C1 segment of cervical spinal cord (tissue), 14 donors: ENCODE measurements at places on chromosomes 12 and 14.

DNA sequence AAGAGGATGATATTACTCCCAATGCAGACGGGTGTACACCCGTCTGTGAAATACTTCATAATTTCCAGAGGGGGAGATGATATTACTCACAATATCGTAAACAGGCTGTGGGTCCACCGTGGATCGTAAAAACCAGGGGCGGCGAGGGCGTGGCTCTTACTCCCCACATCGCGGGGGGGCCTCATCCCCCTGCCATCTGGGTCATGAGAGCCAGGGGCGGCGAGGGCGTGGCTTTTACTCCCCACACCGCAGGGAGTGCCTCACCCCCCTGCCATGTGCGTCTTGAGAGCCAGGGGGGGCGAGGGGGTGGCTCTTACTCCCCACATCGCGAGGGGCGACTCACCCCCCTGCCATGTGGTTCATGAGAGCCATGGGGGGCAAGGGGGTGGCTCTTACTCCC is 86.2 kb upstream of the GNG2 start:
- no peak for DNase-seq

DNA sequence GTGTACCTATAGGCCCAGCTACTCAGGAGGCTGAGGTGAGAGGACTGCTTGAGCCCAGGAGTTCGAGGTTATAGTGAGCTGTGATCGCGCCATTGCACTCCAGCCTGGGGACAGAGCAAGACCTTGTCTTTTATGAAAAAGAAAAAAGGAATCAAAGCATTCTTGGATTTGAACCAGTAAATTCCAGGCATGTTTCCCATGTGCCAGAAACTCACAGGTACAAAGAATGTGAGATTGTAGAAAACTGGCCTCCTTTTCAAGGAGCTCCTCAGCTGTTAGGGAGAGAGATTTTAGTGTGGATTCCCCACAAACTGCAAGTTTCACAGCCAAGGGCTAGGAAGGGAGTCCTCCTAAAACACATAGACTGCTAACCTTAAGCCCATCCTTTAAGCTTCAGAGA is 95.0 kb downstream of the FOXN4 start:
- no peak for DNase-seq

DNA sequence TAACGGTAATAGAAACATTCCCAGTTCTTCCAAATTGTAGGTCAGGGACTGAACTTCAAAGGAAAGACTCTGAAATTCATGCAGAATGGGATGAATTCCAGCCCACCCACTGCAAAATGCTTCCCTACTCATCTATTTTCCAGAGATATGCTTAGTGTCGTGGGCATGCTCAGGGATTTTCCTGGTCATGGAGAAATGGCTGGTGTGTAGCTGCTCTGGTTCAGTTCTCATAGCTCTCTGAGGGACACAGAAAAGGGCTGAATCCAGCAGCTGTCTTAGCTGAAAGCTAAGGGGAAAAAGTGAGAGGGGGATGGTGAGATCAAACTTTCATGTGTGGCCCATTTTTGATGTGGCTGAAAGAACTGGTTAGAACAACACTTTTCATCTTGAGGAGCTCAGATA is 72.9 kb upstream of the KRAS start:
- DNase-seq, result no peak

- DNase-seq, result no peak
Observed at GRCh38 chr12:76020731-76021672, 10.6 kb downstream of the PHLDA1 start.

GRCh38 chr12:39503439-39503838 is 60.5 kb upstream of the KIF21A start:
- DNase-seq, result no peak

- no peak for DNase-seq
Observed at GRCh38 chr12:131528667-131529066, 182.2 kb upstream of the SFSWAP start.

DNA sequence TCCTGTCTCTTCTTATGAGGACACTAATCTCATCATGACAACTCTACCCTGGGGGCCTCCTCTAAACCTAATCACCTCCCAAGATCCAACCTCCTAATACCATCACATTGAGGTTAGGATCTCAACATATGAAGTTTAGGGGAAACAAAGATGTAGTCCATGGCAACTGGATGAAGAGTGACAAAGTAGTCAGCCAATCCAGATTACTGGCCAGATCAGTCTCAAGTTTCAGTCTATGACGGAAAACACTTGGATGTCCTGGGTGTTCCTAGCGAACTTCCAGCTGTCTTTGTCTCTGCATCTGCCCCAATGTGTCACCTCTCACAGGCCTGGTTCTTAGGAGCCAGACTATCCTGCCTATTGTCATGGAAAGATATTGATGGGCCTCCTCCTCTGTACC is 630.8 kb downstream of the AACS start:
- no peak for DNase-seq

GRCh38 chr14:102545461-102546265 is 36.1 kb upstream of the ANKRD9 start:
- DNase-seq, result no peak

DNA sequence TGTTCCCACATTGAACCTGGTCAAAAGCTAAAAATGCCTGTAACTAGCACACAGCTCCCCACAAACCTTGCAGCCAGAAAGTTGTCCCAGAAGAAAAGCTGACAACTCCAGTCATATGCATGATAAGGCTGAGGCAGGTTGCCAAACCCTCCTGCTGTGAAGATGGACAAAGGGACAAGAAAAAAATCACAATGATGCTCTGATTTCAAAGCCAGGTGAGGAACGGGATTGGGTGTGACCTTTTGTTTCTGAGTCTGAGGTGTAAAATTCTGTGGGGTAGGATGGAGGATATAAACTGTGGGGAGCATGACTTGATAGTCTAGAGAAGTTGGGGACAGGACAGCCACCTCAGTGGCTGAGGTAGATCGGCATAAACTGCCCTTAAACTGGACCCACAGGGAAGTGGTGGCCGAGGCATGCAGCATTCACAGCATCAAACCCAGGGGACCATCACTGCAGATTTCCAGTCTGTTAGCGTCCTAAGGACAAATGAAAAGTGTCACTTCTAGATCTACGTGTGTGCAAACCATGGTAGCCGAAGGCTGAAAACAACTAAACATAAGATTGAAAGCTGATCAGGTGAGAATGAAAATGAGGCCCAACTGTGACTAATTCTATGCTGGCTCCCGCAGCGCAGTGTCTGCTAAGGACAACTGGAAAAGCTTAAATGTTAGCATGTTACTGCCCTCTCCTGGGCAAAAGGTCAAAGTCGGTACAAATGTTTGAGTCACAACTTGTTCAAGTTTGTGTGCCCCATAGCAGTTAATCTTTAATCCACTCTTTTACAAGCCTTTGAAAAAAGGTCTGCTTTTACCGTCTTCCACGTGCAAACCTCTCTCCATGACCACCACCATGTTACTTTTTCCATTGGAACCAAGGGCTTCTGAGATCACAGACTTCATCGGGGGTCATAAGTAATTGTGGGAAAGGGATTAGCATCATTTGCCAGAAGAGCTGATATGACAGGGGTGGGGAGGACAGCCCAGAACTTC is 39.8 kb downstream of the GRIN2B start:
- no peak for DNase-seq

DNA sequence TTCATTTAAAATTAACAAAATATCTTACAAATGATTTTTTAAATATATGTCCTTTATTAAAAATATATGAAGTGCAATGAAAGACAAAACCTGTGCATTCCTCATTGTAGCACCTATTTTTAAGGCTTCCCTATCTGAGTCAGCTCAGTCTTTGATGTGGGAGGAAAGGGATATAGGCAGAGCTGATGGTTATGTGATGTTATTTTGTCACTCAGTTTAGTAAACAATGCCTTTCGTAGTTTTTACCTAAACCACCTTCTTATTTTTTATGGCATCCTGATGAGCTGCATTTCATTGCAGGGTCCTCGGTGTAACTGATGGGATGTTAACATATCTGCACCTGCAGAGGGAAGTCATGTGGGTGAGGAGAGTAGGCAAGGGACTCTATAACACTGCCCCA is 58.9 kb upstream of the FRMD6 start:
- DNase-seq, result no peak

GRCh38 chr12:70607107-70607506 is 30.1 kb downstream of the PTPRB start:
- no peak for DNase-seq

DNA sequence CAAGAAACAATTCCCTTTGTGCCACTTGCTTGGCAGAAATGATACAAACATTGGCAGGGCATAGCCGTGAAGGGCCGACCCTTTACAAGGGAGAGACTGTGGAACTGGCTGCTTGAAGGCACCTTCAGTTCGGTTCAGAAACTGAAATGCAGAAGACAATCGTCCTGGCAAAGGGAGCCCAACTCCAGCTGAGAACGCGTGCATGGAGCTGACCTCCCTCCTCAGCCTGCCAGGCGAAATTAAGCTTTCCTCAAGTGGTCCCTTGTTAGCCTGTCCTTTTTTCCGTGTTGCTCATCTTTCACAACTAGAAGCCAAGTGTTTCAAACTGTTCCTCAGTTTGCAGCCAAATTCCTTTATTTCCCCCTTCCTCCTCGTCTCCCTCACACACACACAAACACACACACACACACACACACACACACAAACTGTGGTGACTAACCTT is 8.1 kb downstream of the LGR5 start:
- DNase-seq, result peak; percentile 48

DNA sequence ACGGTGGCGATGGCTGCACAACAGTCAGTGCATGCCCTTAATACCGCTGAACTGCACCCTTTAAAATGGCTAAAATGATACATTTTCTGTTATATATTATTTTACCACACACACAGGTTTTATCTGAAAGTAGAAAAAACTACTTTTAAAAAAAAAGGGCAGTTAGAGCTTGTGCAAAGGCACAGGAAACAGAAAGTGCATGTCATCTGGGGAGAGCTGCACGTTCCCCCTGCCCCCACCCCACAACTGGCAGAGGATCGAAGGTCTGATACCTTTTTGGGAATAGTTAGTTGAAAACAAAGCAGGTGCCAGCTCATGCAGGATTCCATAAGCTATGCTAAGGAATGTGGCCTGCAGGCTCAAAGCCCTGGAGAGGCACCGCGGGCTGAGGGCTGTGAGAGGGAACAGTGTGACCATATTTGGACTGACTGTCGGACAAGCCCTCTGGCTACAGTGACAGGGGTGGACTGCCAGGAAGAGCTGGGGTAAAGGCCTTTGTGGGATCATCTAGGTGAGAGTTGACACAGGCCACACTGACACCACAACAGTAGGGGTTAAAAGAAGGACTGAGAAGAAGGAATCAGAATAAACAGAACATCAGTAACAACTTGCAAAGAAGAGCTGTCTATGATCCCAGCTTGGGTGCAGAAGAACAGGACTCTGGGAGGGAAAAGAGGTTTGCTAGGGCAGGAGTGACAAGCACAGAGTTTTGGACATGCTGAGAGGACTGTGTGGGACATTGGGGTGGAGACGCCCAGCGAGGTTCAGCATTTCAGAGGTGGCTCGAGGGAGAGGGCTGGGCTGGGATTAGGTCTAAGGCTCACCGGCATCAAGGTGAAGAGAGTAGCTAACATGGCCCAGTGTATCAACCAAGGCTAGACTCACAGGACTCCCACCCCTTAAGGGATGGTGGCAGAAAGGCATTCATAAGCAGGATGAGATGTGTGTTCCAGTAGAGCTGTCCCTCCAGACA is 54.6 kb downstream of the ACTN1 start:
- no peak for DNase-seq

- DNase-seq, result no peak
Observed at GRCh38 chr14:72558721-72559120, 335.2 kb downstream of the DPF3 start.

- DNase-seq, result no peak
Observed at GRCh38 chr12:106953352-106954250, 2.1 kb upstream of the TMEM263 start.

GRCh38 chr14:65080960-65081747 is 21.2 kb downstream of the MAX start:
- no peak for DNase-seq

DNA sequence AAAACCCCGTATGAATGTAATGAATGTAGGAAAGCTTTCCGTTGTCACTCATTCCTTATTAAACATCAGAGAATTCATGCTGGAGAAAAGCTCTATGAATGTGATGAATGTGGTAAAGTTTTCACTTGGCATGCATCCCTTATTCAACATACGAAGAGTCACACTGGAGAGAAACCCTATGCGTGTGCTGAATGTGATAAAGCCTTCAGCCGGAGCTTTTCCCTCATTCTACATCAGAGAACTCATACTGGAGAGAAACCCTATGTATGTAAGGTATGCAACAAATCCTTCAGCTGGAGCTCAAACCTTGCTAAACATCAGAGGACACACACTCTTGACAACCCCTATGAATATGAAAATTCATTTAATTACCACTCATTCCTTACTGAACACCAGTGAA is 23.8 kb downstream of the ZNF891 start:
- no peak for DNase-seq

- no peak for DNase-seq
Observed at GRCh38 chr14:22830443-22831010, 840 bp downstream of the MRPL52 start.
